Stimulated activated CD4-positive, alpha-beta T cell treated with anti-CD3 and anti-CD28 coated beads, Interleukin-15, amount 100 ng/mL, for 48 hours (primary cell): ENCODE measurements at places on chromosomes 7 and 10.

DNA sequence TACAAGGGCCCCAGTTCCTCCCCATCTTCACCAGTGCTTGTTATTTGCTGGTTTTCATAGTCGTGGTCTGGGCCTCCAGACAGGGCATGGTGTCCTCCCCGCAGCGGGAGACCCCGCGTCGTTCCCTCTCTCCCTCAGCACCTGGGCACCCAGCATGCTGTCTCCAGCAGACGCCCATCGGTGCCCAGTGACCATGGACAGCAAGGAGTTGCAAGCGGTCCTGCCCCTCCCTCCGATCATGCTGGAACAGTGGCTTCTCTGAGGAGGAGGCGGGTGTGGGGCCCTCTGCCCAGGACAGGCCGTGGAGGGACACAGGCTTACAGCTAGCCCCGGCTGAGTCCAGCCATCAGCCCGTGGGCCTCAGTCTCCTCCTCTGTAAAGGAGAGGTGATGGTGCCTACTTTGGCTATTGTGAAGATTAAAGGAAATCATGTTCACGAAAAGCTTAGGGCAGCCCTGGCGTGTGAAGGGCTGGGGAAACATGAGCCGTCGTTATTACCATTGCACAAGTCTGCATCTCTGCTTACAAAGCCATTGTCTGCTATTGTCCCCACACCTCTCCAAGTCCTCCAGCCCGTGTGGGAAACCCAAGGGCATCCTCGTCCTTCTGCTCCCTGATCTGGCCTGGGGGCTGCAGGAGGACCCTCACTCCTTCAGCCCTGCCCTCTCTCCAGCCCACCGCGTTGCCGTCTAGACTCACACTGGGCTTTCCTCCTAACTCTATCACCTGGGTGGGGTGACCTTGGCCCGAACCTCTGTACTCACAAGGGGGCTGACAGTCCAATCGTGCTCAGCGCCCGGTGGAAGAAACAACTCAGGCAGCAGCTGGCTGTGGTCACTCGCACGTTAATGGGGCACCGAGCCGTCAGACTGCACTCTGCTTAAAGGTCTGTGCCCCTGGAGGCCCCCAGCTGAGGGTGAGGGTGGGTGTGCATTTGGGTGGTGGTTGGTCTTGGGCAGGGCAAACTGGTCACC lies 29.9 kb downstream of the EN2 start:
- DNase-seq, result no peak

DNA sequence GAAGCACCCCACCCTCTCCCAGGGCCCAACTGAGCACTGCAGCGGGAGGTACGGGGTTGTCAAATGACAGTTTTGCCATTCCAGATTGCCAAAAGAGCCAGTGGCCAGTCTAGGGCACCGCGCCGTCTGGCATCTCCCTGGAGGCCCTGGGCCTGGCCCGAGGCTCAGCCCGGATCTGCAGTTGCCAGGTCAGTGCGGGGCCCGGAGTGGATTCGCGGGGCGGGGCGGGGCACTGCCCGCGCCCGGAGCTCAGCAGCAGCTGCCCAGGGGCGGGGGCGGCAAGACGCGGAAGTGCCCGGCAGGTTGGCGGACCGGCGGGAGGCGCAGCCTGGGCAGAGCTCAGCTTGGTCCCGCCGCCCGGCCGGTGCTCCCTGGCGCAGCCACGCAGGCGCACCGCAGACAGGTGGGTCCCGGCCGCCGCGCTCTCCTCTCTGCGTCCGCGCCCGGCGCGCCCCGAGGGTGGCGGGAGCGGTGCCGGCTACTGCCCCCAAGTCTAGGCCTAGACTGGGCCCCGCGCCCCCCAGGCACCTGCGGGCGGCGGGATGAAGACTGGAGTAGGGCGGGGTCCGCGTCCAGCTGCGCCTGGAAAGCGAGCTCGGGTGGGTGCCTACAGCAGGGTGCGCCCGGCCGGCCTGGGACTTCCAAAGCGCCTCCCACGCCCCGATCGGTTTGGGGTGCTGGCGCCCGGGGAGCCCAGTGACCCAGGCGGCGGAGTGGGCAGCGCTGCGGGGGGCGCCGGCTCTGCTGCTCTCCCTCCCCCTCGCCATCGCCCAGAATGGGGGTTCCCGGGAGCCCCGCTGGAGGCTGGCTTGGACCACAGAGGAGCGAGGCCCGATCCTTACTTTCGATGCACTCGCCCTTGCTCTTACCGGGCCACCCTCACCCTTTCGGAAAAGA lies at the start of gene IRF5:
Gene IRF5, plus strand, starts transcription at position 281 of the 897 bp plus-strand sequence. CDS start 4,155 bp downstream, outside the sequence.
- DNase-seq, result no peak

GRCh38 chr7:150988230-150989226 lies 2.3 kb upstream of the NOS3 start:
- peak; percentile 61 for DNase-seq

DNA sequence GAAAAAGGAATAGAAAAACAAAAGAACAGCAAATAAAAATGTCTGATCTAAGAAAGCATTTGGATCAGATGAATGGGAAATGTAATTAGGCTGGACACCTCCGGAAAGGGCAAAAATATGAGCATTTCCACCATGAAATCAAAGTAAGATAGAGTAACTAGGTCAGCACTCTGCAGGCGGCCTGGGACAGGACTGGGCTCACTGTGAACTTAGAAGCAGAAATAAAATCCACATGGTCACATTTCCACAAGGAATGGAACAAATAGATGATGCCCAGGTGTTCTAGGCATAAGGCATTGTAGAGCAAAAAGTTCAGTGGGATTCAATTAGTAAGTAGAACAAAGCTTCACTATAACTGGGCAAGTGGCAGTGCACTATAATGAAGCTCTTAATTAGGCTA lies 209.9 kb upstream of the ETV1 start:
- DNase-seq, result no peak

DNA sequence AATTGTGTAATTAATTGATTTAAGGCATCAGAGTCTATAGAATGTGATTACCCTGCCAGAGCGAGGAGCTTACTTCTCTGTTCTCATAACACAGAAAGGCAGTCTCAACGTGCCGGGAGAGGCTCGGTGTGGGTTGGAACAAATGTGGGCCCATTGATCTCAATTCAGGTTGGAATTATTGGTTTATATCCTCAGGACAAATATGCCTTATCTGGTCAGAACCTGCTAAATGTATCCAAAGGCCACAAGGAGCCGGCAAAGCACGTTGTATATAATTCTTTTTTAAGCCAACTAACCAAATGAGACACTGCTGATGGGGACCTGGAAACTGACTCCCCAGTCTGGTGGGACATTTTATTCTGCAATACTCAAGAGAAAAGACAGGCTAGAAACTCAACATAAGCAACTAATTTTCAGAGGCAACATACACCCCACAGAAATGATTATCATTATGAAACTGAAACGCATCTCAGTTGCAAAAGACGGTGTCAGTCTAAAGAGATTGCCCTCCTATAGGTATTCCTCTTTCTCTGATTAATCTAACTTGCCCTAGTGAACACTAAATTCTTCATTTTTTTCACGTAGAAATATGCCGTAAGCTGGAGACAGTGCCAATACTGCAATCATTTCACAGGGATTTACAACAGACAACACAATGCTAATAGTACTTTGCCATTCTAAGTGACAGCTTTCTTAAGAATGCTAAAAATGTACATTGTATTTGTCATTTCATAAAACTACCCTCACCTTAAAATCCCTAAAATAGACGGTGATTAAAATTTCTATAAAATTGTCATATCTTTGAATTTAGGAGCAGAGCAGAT lies 9.4 kb downstream of the EBF3 start:
- no peak for DNase-seq

- DNase-seq, result no peak
These were observed 99.8 kb downstream of the WDR37 start for GRCh38 chr10:1155791-1156615.

DNA sequence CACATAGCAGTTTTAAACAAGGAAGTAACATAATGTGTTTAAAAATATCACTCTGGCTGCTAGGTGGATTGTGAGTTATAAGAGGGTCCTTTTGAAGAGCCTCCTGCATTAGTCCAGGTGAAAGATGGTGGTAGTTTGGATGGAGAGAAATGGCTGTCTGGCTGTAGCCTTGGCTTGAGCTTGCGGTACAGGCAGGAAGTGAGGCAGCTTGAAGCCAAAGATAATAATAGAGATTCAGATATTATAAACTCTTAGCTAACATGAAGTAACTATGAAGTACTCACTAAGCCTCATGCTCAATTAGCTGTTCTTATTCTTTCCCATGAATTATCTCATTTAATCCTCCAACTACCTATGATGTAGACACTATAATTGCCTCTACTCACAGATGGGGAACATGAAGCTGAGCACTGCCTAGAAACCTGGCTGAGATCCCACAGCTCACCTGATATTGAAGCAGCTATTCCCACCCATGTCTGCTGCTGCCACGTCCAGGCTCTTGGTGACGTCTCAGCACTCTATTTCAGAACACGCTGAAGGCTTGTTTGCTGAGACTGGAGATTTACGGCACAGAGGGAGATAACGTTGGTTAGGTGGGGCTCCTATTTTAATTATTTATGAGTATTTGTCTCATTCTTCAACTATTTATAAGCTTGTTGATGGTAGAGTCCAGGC lies 10.4 kb downstream of the C10orf120 start:
- no peak for DNase-seq

GRCh38 chr7:131880078-131880477 lies 323.6 kb upstream of the PODXL start:
- no peak for DNase-seq

DNA sequence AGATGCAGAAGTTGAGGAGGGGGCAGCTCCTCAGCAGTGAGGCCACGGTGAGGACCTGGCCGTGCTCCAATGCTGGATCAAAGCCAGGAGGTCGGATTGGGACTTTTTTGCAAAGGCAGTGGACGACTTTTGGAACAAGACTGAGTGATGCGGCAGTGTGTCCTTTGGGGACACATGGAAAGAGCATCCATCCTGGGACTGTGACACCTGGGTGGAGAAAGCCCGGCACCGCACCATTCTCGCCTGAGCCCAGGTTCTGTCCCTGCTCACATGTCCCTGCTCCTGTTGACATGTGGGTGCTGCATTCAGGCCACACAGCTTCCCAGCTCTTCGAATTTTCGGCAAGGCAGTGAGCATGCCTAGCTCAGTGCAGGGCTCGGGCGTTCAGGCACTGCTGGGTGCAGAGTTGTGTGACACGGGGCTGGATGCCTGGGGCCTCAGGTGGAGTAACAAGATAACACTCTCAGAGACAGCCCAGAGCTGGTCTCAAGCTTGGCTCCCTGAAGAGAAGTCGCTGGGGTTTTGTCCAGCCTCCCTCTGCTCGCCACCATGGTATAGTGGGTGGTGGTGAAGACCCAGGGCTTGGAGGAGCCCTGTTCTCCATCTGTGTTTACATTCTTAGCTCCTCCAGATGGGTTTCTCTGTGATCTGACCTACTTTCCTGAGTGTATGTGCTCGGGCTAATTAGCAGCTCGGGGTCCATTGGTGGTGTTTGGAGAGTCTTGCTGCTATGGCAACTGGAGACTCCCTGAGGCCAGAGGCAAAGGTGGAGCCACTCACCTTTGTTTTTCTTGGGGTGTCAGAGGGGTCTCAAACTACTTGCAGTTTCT lies 111.7 kb upstream of the BTBD16 start:
- no peak for DNase-seq

DNA sequence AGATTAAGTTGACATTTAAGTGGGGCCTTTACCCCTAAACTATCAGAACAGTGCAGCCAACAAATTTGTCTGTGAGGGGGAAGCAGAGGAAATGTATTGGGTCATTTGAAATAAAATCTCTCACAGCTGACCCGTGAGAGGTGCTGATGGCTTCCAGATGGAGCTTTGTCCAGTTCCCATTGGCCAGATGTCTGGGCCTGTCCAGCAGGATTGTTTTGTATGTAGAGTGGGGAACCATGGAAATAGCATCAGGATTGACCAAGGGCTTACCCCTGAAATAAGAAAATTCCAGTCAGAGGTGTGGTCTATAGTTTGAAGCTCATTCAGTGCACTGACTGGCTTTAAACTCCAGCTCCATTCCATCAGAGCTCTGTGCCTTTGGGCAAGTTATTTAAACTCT lies 50.6 kb downstream of the INHBA start:
- DNase-seq, result no peak

DNA sequence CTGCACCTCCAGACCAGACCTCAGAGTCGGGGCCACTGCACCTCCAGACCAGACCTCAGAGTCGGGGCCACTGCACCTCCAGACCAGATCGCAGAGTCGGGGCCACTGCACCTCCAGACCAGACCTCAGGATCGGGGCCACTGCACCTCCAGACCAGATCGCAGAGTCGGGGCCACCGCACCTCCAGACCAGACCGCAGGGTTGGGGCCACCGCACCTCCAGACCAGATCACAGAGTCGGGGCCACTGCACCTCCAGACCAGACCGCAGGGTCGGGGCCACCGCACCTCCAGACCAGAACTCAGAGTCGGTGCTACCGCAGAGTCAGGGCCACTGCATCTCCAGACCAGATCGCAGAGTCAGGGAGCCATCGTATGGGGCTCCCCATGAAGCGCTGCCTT lies 105.9 kb downstream of the ACTR3B start:
- DNase-seq, result no peak

DNA sequence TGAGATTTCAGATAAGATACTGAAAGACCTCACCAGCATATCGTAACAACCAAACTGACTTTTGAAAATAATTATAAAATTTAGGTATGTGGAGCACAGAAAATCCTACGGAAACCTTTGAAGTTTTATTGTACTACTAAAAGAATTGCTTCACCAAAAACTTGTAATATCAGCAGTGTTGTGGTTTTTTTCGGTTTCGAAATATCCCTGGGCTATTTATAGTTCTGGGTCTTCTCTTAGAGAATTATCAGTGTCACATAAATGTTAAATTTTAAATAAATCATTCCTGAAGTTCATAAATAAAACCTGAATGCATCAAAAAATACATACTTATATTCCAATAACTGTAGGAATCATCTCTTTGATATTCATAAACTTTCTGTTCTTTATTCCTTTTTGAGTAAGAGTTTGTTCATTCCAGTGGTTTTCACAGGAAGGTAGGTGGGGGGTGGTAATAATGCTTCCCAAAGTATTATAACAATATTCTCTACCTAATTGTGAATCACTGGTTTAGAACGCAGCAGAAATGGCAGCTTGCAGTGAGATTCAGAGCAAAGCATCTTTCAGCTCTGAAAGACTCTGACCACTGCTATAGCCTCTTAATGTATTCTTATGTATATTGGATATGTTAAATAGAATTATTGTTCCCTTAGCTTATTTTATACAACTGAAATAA lies 60.2 kb downstream of the ZNF277 start:
- DNase-seq, result no peak

DNA sequence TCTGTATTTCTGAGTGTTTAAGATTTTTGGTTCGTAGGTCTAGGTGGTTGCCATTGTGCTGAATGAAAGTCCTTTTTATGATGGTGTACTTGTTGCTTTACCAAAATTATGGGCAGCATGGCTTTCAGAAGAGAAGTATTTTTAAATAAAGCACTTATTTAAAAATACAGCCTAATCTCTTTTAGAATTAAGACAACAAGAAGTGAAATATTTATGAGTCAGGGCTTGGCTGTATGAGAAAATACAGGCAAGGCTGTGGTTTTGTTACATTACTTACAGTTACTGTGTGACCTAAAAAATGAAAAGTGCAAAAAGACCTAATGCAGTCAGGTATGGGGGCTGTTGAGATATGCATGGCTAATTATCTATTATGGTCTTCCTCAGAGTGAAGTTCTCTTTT lies 185.2 kb upstream of the PPP1R3A start:
- no peak for DNase-seq
